Suppressor macrophage treated with lipopolysaccharide for 4 hours (primary cell): ENCODE measurements at places on chromosomes 2 and 18.
A peak's percentile ranks its signal among the peaks of the same experiment; 100 is the strongest.

GRCh38 chr2:241194811-241195210 is 6.3 kb downstream of the ANO7 start:
- no peak for DNase-seq

- DNase-seq, result peak; percentile 13
Measured at GRCh38 chr2:202267495-202267894, 1.9 kb downstream of the NOP58 start.

GRCh38 chr2:236113425-236113824 is 54.8 kb downstream of the GBX2 start:
- DNase-seq, result no peak

GRCh38 chr18:39701839-39702238 is 2136.2 kb upstream of the CELF4 start:
- DNase-seq, result no peak

- DNase-seq, result peak; percentile 79
Measured at GRCh38 chr2:223930103-223930976, 14.8 kb downstream of the WDFY1 start.

DNA sequence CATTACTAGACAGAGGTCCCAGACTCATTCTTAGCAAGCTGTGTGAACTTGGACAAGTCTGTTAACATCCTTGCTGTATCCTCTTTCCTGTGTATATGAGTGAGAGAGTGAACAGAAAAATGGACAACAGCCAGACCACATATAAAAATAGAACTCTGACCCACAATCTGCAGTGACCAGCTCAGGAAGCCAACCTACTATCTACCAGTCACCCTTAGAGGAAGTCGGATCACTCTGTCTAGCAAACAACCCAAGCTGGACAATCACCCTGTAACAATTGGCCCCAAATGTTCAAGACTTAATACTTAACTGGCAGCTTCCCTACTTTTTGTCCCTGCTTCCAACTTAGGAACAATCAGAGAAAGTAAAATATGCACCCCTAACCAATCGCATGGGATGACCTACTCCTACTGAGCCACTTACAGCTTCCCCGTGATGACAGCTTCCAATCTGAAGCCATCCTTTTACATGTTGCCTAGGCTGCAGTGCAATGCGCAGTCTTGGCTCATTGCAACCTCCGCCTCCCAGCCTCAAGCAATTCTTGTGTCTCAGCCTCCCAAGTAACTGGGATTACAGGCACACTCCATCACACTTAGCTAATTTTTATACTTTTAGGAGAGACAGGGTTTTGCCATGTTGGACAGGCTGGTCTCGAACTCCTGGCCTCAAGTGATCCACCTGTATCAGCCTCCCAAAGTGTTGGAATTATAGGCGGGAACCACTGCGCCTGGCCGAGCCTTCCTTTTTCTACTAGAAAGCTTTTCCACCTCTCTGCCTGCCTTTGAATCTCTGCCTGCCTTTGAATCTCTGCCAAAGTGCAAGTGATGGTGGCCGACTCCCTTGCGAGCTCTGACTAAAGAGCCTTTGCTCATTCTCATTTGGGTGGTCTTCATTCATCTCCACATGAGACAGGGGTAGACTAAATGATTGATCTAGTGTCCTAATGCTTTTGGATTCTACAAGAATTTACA is 158.3 kb upstream of the NDUFV2 start:
- peak; percentile 39 for DNase-seq

GRCh38 chr2:139165041-139165440 is 384.9 kb upstream of the NXPH2 start:
- DNase-seq, result no peak

DNA sequence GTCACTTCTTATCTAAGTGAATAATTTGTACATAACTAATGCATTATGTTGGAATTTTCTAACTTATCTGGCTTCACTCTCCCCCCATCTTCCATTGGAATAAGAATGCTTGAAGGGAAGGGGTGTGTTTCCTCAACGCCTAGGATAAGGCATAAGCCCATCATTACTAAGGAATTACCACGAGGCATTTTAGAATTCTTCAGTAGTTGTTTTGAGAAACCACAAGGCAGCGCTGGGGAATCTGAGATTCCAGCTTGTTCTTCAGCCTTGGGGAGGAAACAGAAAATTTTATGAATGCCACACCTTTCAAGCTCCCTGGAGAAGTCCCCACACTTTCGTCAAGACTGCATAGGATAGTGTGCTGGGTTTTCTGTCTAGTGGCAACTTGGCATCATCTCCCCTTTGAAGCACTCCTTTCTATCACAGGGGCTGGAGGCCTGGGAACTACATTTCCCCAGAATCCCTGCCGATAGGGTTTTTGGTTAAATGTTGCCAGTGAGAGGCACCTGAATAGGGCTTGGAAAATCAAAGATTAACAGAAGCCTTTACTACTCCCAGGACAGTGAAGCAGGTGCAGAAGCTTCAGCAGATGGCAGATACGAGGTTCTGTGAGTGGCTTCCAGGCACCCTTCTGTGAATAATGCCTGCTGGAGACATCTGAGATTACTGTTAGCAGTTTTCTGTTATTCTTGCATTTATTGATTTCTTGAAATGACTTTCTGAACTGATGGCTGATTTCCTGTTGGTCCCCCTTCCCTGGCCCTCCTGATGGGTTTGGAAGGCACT is 192.7 kb upstream of the REV1 start:
- DNase-seq, result no peak

DNA sequence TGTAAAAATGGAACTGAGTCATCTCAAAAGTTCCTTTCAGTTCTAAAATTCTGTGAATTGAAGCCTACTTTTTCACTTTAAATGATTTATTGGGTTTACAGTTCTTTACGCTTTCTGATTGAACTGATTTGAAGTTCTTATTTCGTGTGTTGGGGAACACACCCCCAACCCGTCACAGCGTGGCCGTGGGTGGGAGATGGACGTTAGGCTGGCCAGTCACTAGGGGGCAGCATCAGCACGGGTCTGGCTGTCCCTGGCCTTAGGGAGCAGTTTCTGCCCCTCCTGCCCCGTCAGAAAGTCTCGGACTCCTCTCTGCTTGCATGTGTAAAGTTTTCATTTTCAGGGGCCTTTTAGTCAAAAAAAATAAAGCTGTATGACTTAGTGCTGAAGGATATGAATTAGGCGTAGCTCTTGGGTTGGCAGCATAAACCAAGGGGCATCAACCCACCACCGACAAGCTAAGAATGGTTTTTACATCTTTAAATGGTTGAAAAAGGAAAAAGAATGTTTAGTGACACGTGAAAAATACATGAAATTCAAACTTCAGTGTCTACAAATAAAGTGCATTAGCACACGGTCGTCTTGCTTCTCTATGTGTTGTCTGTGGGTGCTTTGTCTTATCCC is 63.4 kb downstream of the ZCCHC2 start:
- DNase-seq, result peak; percentile 83

DNA sequence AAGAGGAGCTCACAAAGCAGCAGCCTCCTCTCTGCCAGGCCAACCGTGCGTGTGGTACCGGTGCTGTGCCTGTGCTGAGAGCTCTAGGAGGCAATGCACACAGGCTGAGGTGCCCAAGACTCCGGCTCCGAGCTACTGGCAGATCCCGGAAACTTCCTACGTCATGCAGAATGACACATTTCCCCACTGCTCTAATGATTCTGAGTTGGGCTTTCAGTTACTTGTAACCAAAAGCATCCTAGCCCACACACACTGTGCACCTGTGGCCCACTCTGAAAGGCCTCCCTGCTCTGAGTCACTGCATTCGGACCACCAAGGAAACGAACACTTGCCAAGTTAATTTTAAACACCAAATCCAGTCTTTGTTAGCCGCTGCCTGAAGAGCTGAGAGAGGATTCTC is 9.3 kb upstream of the RNU4ATAC start:
- DNase-seq, result no peak

DNA sequence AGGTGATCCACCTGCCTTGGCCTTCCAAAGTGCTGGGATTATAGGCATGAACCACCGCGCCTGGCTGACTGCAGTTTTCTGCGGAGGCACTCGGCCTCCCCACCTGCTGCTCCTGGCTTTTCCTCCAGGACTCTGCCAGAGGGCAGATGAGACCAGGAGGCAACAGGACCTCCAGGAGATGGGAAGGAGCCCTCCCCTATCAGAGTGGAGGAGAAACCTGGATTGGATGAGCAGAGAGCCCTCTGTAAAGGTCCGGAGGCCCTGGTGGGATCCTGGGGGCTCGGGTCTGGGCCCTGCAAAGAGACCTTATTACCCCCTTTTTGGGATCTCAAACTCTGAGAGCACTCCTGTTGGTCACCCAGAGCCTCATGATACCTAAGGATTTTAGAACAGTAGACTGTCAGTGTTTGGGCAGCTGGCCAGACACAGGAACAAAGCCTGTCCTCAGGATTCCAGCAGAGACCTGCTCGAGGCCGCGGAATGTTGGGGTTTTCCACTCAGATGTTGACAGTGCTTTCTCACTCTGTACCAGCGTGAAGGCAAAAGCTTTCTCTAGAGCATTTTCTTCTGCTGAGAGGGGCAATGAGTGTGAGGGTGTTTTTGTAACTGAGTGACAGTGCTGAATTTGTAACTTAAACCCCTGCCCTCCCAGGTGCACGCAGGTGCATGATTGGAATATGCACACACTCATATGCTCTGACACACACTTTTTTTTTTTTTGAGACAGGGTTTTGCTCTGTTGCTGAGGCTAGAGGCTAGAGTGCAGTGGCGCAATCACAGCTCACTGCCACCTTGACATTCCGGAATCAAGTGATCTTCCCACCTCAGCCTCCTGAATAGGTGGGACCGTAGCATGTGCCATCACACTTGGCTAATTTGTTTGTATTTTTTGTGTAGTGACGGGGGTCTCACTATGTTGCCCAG is 48.4 kb downstream of the NPPC start:
- no peak for DNase-seq
